ENCODE measurements at places on chromosomes 4 and X.

- DNase-seq, result no peak
Observed at GRCh38 chr4:83723609-83724008, 187.7 kb downstream of the GPAT3 start.

- no peak for DNase-seq
Observed at GRCh38 chr4:147327322-147327721, 153.6 kb upstream of the EDNRA start.

DNA sequence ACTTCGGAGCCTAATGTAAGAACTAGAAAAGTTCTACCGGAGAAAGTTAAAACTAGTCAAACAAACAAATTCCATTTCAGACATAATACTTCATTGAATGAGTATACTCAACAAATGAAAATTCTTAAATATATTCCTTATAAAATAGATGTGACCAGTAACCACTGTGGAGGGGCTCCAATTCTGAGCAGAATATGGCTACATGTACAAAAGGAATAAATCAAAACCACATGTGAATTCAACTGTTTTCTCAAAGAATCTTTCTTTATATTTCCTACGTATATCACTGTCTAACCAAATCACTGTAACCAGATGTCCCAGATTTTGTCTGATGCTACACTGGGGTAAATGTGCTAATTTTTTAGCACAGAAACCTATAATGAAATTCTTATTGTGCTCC lies 49.0 kb downstream of the HTN1 start:
- DNase-seq, result no peak

DNA sequence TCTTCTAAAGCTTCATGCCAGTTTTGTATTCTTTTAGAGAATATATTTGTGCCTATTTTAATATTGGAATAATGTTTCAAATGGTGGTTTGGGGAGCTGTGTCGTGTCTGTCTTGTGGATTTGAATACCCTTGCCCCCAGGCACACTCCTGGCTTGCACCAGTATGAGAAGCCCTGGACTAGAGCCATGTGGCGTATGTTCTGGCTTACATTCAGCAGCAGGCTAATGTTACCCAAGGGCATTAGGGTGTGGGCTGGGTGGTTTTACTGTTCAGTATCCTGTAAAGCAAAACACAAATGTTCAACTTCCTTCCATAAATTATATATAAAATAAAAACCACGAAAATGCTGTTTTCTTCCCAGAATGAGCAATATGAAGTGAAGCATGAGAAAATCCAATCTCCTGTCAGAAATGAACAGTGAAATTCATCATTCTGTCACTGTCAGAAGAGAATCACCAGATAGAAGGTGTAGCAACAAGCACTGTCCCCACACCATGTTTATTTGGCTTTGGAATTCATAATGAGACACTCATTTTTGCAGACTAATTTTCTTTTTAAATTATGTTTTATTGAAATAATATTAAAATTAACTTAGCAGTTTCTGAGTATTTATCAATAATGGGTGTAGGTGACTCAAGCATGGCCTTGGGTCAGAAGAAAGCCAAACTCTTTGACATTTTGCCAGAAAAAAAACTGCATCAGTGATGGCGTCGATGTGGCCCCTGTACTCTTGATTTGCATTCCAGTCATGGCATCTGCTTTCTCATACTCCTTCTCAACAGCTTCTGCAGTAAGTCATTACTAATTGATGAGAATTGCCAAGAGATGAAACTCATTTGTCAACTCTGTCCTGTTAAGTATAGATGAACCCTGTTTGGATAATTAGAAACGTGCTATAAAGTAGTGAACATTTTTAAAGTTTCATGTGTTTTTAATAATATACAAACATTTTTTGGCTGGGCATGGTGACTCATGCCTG lies 43.8 kb downstream of the WWC2 start:
- DNase-seq, result no peak

- peak; percentile 69 for DNase-seq
Observed at GRCh38 chrX:103687073-103687695, 685 bp upstream of the MORF4L2 start.

DNA sequence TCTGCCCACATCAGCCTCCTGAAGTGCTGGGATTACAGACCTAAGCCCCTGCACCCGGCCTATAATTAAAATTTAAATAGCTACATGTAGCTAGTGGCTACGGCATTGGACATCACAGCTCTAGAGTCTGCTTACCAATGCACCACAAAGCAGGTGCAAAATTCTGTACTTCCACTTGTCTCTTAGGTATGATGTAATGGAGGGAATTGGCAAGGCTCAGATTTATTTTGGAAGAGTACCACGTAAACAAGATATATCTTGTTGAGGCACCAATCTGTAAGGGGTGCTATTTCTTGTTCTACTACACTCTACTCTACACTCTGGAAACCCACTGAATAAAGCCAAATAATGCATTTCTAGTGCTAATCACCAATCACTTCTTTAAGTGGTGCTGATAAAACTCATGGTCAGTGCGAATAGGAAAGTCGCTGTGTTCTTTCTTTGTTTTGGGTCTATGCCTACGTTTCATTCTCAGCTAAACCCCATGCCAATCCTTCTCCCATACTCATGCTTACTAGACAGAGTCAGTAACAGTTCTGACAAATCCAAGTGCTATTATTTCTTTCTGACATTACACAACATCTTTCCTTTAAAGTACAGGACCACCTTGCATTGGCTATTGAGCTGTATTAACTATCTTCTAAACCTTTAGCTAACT lies 92.3 kb downstream of the GC start:
- no peak for DNase-seq

DNA sequence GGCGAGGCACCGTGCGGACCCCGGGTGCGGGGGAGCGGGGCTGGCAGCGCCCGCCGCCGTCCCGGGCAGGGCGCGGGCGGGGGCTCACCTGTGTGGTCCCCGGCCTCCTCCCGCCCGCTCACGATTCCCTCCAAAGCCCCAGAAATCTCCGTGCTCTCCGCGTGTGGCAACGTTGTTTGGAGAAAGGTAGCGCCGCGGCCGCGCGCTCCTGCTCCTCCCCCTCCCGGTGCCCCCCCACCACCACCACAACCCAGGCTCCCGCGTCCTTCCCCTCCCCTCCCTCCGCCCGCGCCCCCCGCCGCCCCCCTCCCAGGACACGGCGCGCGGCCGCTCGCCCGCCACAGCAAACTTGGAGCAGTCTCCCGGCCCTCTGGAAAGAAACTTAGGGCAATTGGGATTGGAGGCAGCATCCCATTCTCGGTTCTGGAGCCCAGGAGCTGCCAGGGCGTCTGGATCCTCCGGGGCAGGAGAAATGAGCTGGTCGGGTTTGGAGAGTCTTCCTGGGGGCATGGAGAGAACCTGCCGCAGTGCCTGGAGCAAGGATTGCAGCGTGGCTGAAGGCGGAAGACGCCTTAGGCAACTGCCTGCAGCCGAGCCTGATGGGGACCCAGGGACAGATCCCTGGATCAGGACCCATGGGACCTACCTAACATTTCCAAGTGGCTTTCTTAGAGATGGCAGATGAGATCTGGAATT lies 855 bp downstream of the KLF3 start:
- DNase-seq, result no peak

DNA sequence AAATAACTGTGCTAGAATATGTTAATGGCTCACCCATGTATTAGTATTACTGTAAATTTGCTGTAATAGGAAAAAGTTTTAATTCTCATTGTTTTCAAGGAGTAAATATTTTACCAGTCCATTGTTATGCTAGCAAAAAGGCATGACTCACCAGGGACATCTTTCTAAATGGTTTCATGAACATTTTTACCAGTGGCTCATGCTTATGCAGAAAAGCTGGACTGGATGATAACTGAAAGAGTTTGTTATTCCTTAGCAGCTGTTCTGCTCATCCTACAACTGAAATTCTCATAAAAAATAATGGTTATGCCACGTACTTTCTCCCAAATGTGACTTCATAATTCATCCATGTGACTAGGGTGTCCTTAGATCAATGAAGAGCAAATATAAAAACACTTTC lies 111.9 kb upstream of the PCDH18 start:
- no peak for DNase-seq

DNA sequence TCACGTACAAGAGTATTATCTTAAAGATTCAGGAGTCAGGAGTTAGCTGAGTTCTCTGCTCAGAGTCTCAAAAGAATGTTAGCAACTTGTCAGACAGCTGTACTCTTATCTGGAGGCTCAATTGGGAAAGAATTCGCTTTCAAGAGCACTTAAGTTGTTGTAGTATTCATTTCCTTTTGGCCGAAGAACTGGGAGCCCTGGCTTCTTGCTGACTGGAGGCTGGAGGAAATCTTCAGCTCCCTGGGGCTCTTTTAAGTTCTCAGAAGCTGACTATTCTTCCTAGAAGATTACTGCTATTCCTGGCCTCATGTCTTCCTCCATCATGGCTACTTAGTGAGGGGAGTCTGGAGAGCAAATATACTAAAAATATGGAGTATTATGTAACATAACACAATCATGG lies 587.2 kb downstream of the EPHA5 start:
- DNase-seq, result peak; percentile 17

DNA sequence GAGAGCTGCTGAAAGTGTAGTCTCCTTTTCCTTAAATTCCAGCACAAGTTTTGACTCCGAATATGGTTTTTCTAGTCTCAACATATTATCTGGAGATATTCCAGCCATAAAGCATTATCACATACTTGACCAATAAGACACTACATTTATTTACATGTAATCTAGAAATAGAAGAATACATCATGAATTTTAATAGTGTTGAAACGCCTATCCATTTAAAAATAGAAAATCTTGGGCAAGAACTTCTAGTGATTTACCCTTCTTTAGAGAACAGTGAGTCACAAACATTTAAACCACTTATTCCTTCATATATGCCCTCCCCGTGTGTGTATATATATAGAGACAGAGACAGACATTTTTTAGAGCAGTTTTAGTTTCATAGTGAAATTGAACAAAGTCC lies 161.5 kb downstream of the SOWAHB start:
- no peak for DNase-seq

DNA sequence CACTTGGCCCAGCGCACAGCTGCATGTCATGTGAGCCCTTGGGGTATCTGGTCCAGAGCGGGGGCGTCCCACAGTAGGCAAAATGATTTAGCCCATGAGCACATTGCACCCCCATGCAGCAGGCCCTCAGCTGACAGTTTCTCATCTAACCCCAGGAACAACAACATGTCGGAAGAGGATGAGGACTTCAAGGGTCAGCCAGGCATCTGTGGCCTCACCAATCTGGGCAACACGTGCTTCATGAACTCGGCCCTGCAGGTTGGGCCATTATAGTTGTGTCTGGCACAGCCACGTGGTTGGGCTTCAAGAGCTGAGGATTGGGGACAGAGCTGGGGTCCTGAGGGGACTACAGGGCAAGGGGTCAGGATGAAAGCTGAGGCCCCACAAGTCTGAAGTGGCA lies 7.8 kb downstream of the USP11 start:
- DNase-seq, result no peak

- DNase-seq, result no peak
Observed at GRCh38 chrX:68928401-68928800, 99.6 kb downstream of the EFNB1 start.

- no peak for DNase-seq
Observed at GRCh38 chr4:7698584-7698983, 241.1 kb downstream of the AFAP1 start.

GRCh38 chrX:43504394-43504793 lies 151.7 kb upstream of the MAOA start:
- DNase-seq, result no peak

DNA sequence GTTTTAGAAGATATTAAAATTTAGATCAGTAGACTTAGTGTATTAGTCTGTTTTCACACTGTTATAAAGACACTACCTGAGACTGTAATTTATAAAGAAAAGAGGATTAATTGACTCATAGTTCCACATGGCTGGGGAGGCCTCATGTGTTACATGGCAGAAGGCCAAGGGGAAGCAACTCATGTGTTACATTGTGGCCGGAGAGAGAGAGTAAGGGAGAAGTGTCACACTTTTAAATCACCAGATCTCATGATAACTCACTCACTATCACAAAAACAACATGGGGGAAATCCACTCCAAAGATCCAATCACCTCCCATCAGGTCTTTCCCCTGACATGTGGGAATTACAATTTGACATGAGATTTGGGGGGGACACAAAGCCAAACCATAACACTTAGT lies 1159.7 kb upstream of the PCDH7 start:
- no peak for DNase-seq

- no peak for DNase-seq
Observed at GRCh38 chrX:47634871-47635575, 5.3 kb upstream of the CFP start.

DNA sequence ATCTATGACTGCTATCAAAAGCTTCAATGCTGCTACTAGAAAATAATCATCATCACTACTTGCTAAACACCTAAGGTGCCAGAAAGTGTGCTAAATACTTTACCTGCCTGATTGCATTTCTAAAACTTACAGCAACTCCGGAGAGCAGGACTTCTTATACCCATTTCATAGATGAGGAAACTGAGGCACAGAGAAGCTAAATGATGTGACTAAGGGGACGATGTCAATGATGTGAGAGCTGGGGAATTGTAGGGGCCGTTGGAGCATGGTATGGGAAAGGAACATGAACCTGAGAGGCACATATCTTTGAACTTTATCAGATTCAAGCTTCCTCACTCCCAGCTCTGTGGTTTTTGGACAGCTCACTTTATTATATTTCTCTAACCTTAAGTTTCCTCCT lies 38.7 kb downstream of the CCKAR start:
- no peak for DNase-seq

DNA sequence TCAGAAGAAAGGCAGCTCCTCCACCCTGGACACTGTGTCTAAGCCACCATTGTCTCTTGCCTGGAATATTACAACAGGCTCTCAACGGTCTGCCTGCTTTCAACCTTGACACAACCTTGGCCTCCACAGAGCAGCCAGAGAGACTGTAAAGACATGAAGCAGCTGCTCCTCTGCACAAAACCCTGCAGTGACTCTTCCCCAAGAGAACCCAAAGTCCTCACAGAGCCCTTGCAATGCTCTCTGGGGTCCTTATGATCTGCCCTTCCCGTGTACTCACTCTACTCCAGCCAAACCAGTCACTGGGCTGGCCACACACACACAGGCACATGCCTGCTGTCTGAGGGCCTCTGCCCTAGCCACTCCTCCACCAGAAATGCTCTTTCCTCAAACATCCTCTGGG lies 75.9 kb upstream of the CPEB2 start:
- DNase-seq, result no peak

- no peak for DNase-seq
Observed at GRCh38 chrX:15913146-15913545, 58.5 kb upstream of the AP1S2 start.
